PC-9 (cell line): ENCODE measurements at places on chromosomes 7 and 10.
A peak's percentile ranks its signal among the peaks of the same experiment; 100 is the strongest.

DNA sequence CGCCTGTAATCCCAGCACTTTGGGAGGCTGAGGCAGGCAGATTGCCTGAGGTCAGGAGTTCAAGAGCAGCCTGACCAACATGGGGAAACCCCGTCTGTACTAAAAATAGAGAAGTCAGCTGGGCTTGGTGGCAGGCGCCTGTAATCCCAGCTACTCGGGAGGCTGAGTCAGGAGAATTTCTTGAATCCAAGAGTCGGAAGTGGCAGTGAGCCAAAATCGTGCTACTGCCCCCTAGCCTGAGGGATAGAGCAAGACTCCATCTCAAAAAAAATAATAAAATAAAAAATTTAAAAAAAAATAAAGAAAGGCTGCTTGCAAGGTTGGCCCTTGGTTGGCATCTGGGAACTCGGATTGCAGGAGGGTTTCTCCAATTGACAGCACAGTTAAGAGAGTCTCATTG is 221.6 kb downstream of the DGKI start:
- DNase-seq: no peak

DNA sequence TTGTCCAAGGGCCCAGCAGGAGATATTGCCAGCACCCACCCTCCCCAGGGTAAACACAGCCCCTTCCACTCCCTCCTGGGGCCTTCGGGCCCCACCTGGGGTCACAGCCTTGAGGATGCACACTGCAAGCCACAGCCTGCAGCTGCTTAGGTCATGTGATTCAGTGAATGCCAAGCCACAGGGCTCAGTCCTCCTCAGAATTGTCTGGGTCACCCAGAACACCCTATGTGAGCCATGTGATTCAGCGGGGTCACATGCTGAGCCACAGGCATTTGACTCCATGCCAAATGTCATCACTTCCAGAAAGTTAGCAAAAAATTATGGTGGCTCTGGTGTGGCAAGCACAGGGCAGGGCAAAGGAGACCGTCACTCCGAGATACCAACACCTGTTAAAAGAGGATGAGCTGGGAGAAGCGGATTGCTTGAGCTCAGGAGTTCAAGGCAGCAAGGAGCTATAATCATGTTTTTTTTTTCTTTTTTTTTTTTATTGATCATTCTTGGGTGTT is 17.2 kb upstream of the PSAP start:
- DNase-seq: peak; percentile 95

GRCh38 chr7:117084286-117084685 is 131.0 kb downstream of the ST7 start:
- DNase-seq: peak; percentile 26

DNA sequence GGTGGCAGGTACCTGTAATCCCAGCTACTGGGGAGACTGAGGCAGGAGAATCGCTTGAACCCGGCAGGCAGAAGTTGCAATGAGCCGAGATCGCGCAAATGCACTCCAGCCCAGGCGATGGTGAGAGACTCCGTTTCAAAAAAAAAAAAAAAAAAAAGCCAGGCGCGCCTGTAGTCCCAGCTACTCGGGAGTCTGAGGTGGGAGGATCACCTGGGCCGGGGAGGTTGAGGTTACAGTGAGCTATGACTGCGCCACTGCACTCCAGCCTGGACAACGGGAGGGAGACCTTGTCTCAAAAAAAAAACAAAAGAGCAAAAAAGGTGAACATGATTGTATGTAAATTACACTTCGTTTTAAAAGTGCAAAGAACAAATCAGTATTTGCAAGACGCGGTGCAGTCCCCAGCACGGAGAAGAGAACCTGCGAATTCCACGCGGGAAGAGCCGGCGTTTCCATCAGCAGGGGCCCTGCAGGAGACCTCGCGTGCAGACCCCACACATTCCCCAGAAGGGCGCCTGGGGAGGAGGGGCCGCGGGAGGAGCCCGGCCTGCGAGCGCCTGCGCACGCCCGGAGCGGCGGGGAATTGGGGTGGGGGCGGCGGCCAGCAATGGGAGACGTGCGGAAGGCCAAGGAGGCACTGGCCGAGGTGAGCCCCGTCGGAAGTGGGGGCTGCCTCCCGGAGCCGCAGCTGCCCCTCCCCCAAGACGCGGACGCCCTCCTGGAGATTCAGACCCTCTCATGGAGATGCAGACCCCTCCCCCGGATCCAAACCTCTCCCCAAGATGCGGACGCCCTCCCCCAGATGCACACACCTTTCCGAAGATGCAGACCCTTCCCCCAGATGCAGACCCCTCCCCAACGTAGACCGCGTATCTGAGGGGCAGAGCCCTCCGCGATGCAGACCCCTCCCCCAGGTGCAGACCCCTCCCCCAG is 16.7 kb upstream of the SUN1 start:
- peak; percentile 83 for DNase-seq

DNA sequence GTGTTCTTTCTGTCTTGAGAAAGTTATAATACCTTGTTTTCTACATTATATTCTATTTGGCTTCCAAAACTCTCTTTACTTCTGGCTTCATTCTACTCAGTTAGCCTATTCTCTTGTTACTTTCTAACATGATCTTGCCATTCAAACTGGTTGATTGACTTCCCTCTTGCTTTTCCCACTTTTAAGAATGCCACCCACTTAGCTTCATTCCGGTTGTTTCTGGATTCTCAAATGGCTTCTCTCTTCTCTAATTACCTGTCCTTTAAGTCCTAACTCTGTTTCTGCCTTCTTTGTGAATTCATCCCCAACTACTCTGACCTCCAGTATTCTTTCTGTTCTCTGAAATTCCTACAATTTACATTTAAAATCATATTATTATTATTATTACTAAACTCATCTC is 52.0 kb downstream of the ANKIB1 start:
- no peak for DNase-seq

DNA sequence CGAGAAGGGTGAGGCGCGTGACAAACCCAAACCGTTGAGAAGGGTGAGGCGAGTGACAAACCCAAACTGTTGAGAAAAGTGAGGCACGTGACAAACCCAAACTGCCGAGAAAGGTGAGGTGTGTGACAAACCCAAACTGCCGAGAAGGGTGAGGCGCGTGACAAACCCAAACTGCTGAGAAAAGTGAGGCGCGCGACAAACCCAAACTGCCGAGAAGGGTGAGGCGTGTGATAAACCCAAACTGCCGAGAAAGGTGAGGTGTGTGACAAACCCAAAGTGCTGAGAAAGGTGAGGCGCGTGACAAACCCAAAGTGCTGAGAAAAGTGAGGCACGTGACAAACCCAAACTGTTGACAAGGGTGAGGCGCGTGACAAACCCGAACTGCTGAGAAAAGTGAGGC is 25.0 kb downstream of the ESYT2 start:
- DNase-seq: no peak

GRCh38 chr7:143988976-143989745 is 11.0 kb upstream of the OR6B1 start:
- no peak for DNase-seq

DNA sequence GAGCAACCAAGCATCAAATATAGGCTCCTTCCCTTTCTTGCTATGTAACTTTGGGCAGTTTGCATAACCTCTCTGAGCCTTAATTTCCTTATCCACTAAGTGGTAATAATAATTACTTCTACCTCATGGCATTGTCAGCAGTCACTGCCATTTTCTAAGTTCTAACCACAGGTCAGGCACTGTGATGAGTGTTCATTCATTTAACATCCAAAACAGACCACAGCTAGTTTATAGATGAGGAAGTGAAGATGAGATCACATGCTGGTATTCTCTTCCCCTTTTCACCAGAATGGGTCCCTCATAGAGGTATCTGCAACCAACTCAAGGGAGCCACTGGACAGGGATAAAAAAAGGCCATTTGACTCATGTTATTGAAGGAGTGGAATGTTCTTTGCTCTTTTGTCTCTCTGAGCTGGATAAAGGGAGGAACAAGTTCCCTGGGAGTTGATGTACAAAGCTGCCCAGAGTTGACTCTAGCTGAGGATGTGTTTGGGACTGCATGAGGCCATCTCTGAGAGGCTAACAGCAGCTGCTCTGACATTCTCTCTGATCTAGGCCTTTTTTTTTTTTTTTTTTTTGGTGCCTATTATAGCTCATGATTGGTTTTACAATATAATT is 65.0 kb downstream of the DNAJC12 start:
- no peak for DNase-seq

- DNase-seq: no peak
Observed at GRCh38 chr10:91210014-91210413, 10.4 kb upstream of the PCGF5 start.

DNA sequence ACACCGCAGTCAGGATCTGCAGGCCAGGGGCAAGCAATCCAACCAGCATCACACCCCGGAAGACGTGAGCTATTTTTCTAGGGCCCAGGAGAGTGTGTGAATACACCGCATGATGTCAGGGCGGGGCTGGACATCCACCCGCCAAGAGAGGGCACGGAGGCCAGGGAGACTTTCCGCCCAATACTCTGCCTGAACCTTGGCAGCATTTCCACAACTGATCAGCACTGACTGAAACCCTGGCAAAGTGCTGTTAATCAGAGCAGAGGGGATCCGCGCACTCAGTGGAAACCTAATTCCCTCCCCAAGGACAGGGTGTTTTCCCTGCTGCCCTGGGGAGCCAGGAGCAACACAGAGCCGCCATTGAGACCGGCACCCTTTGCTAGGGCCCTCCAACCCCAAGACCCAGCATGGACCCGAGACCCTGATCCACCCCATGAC is 8.2 kb downstream of the MAD1L1 start:
- no peak for DNase-seq

- no peak for DNase-seq
Observed at GRCh38 chr10:69323622-69324021, 45.3 kb downstream of the HK1 start.

GRCh38 chr7:90766814-90767564 is 170.9 kb downstream of the CDK14 start:
- DNase-seq: no peak

DNA sequence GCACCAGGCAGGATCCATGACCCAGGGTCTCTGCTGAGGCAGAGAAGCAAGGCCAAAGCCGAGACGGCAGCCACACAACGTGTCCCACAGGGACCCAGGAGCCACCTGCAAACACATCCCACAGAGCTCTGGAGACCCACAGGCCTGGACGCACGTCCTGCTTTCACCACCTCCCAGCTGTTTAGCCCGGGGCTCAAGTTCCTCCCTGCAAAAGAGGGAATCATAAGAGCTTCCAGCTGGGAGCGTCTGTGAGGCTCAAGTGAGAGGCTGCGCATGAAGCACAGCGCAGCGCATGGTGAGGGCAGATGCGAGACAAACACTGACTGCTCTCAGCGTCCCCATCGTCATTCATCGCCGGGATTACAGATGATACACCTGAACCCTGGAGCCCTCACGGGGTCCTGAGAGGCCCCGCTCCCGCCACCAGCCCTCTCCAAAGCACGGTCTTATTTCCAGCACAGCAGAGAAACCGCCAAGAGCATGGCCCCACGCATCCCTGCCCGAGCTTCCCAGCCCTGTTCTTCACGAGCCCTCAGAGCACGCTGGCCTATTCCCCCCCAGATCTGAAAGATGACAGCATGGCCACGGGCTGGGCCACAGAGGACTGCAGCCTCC is 88.7 kb downstream of the MAD1L1 start:
- DNase-seq: no peak

DNA sequence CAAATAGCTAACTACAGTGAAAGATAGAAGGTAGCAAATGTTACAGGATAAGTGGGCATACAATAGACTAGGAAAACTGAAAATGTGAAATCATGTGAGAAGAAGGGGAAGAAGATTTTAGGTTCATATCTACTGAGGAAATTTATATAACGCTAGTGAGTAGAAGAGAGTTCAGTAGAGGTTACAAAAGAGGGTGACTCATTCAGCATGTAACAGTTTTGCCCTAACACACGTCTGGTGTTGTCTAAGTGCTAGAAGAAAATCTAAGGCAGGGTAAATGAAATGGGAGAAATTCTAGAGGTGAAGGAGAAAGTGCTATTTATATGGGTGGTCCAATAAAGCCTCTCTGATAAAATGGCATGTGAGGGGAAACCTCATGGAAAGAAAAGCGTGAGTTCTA is 731.4 kb upstream of the POT1 start:
- DNase-seq: no peak

DNA sequence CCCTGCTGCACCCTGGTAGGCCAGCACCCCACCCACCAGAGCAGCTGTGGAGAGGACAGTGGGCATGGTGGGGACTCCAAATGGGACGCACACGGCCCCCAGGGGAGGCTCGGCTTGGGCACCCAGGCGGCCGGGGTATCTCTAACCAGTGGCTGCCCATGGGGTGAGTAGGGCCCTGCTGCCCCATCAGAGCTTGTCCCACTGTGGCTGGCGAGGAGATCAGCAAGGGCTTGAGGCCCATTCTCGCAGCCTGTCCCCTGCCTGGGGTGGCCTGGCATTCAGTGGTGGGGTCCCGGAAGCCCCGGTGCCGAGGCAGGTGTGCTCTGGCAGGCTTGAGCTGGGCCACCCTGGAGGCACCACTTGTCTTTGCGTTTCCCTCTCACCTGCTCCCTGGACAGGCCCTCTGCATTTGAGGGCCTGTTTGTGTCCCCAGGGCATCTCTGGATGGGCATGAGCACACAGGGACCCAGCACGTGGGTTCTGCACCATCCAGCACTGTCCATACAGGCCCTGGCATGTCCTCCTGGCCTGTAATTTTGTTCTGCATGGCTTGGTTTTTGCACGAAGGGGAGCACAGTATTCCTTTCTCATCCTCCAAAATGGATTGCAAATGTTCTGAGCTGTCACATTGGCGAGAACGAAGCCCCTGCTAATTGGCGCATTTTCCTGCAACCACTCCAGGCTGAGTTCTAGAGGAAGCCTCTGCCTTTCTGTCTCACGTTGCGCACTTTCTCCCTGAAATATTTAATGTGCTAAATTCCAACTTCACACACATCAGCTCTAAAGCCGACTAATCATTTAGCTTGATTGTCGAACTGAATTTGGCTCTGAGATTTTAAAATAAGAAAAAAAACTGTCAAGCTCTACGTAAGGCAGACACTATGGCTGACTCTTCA is 27.2 kb downstream of the PWWP2B start:
- DNase-seq: no peak

DNA sequence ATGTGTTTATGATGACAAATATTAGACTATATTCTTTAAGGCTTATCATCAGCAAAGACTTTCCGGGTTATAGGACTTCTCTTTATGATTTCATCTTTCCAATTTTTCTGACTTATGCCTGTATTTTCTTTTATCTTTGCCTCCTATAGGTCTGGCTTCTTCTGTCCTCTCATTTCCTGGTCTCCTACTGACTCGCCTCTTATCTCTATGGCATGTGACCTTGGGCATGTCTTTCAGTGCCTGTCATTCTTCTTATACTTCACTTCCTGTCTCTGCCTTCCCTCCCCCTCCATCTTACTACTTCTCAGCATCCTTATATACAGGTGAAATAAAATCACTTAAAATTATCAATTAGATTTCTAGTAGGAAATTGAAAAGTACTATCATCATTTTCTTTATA is 42.2 kb downstream of the PCDH15 start:
- no peak for DNase-seq
